ENCODE measurements at places on chromosomes 4 and X.

- no peak for DNase-seq
Observed at GRCh38 chr4:59956366-59956765, 1243.8 kb upstream of the ADGRL3 start.

GRCh38 chr4:144599621-144600020 is 46.3 kb upstream of the HHIP start:
- no peak for DNase-seq

DNA sequence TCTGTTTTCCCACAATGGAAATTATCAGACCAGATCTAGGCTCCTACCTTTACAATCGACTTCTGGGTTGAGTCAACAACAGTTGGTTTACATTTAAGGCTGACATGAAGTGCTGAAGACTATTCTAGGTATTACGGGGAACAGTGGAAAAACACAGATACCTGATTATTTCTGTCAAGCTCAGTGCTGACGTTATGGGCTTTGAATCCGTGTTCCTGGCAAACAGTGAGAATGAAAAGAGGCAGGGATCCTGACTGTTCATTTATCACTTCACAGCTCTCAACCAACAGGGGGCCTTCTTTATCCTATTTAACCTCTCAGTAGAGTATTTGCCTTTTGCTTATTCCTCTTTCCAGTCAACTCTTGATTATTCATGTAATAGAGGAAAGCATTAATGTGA is 43.1 kb downstream of the TMEM164 start:
- no peak for DNase-seq

DNA sequence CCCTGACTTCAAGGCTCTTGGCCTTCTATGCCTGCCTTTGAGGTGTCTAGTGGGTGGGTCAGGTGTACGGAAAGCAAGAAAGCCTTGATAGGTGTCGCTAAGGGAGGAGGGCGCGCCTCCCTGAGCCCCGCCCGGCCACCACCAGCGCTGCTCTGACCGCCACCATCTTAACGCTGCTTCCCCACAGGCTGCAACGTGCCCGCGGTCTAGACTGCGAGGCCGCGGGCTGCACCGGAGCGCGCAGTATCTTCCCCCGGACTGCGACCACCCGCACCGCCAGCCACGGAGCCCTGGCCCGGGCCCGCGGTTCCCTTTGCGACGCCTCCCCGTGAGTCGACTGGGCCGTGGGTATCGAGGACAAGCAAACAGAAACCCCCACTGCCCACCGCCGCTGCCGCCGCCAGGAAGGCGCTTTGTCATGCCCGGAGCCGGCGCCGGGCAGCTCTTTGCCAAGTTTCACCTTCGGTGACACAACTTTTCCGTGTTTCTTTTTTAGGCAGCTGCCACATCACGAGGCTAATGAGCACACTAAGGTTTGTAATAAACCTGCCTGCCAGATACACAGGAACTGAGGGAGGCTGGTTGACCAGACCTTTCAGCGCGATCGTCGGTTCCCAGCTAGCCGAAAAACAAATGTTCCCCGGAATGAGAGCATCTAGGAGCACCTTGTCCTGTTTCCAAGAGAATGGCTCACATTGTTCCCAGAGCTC is 335.8 kb upstream of the F9 start:
- DNase-seq, result no peak

DNA sequence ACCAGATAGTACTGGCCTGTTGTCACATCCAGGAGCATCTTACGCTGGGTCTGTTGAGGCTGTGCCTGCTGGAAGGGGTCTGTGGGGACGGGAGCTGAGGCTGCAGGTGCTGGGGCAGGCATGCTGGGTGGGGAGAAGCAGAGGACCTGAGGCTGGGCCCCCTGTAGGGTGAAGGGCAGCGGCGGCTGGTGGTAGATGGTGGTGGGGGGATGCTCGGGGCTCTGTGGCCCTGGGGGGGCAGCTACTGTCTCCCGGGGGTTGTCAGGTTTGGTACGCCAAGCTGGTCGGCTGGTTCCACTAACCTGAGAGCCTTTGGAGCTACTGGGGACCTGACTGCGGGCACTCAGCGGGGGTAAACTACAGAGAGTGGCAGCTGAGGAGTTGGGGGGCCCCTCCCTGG is 7.8 kb downstream of the C4orf54 start:
- DNase-seq, result no peak

- DNase-seq, result no peak
Observed at GRCh38 chr4:78766650-78767049, 9.5 kb upstream of the BMP2K start.

- DNase-seq, result no peak
Observed at GRCh38 chr4:142036795-142037583, 400.6 kb downstream of the IL15 start.

- no peak for DNase-seq
Observed at GRCh38 chr4:7808181-7808580, 131.5 kb downstream of the AFAP1 start.

DNA sequence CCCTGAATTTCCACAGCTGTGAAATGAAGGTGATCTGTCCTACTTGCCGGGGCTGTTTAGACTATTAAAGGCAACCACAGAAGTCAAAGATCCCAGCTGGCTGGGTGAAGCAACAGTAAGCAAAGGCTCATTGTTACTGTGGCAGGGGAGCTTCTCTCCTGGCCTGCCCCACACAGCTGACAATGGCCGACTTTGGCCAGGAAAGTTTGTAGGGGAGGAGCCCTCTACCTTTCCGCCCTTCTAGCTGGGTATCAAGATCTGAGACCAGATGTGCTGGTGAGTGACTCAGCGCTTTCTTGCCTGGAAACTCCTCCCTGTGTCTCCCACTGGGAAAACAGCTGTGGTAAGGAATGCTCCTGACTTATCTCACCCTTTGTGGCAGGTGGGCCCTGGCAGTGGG is 21.1 kb downstream of the RASSF6 start:
- DNase-seq, result no peak

- no peak for DNase-seq
Observed at GRCh38 chr4:166144607-166145006, 271.6 kb downstream of the TLL1 start.

DNA sequence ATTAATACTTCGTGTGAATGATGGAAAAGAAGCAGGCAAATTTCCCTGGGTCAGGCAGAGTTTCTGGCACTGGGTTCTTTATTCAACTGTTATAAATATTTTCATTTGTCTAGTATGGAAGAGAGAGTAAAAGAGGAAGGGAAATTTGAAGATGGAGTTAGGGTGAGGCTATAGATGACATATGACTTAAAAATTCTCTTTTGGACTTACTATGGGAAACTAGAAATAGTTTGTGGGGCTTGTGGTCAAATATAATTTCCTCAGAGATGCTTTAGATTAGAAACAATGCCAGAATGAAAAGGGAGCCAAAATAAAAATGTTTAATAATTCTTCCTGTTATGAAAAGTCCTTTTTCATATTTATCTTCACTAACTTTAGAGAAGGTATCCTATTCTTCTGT is 103.2 kb downstream of the GC start:
- DNase-seq, result no peak

DNA sequence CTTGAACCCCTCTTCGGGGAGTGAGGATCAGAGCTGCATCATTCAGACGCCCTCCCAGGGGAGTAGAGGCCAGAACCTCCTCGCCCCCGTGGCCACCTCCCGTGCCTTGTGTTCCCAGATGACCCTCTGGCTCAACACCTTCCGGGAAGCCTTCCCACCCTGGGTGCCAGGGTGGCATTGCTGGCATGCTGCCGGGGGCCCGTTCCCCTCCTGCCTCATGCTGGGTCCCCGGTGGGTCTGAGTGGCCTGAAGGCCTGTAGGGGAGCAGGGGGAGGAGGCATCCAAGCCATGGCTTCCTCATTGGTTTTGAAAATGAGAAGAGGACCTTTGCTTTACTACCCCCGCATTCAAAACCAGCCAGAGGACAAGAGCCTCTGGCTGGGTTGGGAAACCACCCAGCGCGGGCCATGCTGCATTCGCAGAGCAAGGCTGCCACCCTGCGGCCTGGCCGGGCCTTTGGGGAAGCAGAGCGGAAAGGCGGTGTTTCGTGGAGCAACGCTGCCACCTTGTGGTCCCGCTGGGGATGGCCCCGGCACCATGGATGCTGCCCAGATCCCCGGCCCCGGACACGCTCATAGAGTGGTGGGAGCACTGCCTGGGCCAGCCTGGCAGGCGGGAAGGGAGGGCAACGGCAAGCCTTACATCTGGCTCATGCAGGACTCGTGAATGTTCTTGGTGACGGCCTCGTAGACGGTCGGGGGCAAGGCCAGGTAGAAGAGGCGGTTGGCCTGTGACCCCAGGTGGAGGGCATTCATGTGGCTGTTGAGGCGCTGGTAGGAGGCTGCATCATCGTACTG is 11.9 kb downstream of the G6PD start:
- DNase-seq, result peak; percentile 81

DNA sequence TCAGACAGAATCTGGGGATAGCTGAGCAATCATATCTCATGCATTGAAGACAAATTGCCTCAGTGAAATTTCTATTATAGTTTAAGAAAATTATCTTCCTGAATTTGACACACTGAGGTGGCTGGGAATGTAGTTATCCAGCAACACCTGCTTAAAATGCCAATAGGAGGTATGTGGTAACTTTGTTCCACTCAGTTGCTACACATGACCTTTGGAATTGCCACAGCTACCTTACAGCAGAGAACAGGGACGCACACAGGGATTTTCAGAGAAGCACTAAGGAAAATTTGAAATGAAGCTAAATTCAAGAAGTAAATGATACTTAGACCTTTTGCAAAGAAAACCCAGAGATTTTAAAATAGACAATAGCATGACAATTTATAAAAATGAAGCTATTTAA is 264.6 kb downstream of the IL1RAPL1 start:
- no peak for DNase-seq

- DNase-seq, result no peak
Observed at GRCh38 chr4:7243609-7244330, 51.4 kb downstream of the SORCS2 start.

GRCh38 chrX:112841114-112841819 is 636 bp upstream of the AMOT start:
- peak; percentile 61 for DNase-seq

GRCh38 chr4:162011089-162011488 is 152.7 kb downstream of the FSTL5 start:
- no peak for DNase-seq

GRCh38 chr4:153577053-153577452 is 107.0 kb upstream of the TLR2 start:
- no peak for DNase-seq

DNA sequence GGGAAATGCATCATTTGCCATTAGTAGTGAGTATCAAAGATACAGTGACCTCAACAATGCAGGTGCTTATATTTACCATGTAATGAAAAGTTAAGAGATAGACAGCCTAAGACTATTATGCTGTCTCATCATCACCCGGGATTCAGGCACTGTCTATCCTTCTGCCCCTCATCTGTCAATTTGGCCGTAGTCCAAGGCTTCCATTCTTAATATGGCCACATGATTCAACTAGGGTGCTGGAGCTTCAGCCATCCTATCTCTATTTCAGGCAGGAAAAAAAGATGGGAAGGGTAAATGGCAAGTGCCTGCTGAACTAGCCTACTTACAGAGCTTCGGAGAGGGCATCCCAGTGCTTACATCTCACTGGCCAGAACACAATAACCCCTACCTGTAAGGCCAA is 196.7 kb upstream of the LNX1 start:
- no peak for DNase-seq

- DNase-seq, result no peak
Observed at GRCh38 chr4:159197260-159197884, 94.5 kb downstream of the RAPGEF2 start.

DNA sequence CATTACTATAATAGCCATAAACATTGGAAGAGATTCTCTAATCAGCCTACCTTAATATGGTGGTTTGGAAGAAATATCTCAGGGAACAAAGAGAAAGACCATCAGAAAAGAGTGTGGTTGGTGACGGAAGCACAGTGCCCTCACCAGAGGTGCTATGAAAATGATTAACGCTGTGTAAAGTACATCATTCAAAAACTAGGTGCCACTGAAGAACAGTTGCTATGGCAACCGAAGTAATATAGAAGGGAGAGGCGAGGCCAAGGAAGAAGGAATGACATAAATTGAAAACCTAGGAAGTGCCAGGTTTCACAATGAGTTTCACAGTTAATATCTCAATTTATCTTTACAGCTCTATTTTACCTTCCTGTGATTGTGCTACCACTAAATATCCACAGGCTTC is 57.0 kb upstream of the ARSJ start:
- no peak for DNase-seq

- DNase-seq, result no peak
Observed at GRCh38 chr4:123415977-123416376, 19.4 kb downstream of the SPRY1 start.

DNA sequence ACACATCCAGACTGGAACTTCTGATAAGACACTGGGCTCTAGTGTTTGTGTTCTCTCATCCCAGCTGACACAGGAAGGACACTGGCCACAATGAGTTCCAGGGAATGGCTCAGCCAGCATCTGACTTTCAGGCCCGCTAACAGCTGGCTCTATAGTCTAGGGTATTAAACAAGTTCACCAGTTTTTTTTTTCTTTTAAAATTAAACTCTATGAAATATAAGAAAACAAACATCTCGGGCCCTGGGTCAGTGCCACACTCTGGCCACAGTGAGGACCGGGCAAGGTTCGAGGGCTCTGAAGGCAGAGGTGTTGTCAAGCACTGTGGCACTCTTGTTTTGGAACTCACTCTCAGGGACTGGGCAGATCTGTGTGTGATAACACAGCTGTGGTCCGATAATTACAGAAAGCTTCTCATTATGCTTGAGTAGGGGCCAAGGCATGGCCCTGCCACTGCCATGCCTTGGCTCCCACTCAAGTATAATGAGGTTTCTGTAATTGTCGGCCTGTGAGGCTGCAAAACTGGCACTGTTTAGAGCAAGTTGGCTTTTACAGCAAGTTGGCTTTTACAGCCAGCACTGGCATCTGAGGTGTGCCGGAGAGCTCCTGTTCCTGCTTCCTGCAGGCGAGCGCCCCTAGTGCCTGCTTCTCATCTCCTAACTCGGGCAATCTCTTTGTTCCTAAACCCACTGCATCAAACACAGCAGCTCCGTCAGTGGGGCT is 62.8 kb downstream of the PPP1R2C start:
- DNase-seq, result peak; percentile 7

- no peak for DNase-seq
Observed at GRCh38 chr4:186483656-186484055, 71.7 kb downstream of the MTNR1A start.

GRCh38 chr4:8101213-8102075 is 57.2 kb downstream of the ABLIM2 start:
- no peak for DNase-seq

DNA sequence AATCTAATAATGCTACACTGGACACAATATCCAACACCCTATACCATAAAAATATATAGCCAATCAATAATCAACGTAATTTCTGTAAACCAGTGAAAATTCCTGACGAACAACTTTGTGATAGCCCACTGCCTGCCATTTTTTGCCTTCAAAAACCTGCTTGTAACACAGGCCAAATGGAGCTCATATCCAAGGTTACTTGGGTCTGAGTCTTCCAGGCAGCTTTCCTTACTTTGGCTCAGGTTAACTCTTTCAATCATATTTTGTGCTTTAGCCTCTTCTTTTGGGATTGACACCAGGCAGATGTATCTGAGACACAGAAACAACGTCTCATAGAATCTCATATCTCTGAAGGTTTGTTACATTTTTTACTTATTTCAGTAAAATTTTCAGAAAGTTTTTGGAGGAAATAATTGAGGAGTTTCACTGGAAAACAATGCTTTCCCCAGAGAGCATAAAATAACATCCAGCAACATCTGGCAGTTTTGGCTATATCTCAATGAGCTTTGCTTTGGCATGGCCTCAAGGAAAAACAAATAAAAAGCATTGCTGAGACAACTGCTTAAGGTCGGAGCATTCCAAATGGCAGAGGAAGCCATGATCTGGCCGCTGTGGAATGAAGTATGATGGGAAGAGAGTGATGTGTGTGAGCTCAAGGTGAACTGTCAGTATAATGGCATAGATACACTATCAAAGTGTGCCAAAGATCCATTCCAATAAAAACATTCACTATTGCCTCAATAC is 162.9 kb upstream of the SPIN4 start:
- no peak for DNase-seq
